ENCODE measurements at places on chromosomes 11 and 22.

GRCh38 chr11:17171343-17171742, 36.4 kb downstream of the PIK3C2A start:
- DNase-seq: no peak

GRCh38 chr11:101786916-101787315, 127.9 kb upstream of the CEP126 start:
- DNase-seq: no peak

GRCh38 chr22:27331526-27332281, 469.9 kb downstream of the MN1 start:
- DNase-seq: peak; percentile 69

GRCh38 chr11:75815345-75816168, 547 bp downstream of the UVRAG start:
- DNase-seq: peak; percentile 19

- no peak for DNase-seq
Measured at GRCh38 chr22:39535357-39535725, 2.8 kb upstream of the RPS19BP1 start.

DNA sequence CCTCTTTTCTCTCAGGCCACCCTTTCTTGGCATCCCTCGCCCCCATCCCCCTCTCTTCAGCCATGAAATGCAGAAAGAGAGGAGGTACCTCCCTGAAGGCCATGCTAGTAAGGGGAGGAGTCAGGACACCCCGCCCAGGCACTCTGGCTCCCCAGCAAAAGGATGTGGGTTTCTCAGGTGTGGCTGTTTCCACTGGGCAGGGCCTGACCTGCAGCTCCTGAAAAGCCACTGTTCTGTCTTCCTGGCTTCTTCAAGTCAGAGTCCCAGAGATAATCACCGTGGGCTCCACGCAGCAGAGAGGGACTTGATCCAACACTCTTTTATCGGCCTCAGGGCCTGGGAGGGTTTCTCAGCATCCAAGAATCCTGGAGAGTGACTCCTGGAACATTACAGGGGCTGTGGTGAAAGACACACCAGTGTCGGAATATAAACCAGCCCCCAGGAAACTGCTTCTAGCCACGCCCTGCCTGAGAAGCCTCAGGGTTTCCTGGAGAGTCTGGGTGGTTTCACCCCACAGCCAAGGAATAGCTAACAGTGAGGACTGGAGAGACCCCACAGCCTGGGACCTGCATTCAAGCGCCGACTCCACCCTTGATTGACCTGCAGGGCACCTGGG, 45.7 kb upstream of the TSPAN18 start:
- no peak for DNase-seq

DNA sequence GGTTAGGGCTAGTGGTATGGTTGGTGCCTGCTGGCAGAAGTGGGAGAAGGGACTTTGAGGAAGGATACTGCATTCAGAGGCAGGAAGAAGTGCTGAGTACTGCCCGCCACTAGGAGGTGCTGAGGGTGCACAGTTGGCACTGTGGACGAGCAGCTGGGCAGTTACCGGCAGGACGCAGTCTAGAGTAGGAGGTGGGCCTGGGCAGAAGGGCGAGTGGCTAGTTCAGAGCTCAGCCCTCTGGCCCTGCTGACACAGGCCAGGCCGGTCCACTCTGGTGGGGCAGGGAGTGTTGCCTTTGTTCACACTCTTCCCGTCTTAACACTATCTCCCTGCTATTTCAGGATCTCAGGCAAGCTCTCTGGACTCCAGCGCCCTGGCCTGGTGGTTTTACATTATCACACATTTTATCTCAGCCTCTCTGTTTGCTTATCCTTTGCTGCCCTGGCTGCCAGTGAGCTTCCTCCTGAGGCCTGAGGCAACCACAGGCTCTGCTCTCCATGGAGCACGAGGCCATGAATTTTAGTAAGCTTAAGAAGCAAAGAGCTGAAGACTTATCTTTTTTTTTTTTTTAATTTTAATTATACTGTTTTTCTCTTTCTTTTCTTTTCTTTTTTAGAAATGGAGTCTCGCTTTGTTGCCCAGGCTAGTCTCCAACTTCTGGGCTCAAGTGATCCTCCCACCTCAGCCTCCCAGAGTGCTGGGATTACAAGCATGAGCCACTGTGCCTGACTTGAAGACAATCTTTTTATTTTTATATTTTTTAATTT, 26.9 kb downstream of the SNAP29 start:
- DNase-seq: peak; percentile 66

GRCh38 chr11:86183694-86184093, 60.9 kb upstream of the EED start:
- DNase-seq: no peak

All from brain (organoid and tissue), 16 donors.